Islet precursor cell (in vitro differentiated cells): ENCODE measurements at places on chromosomes 2 and 18.
A peak's percentile ranks its signal among the peaks of the same experiment; 100 is the strongest.

- DNase-seq = no peak
These were observed 299.2 kb upstream of the TFPI start for GRCh38 chr2:187853381-187853791.

GRCh38 chr2:863732-864450, 86.8 kb upstream of the SNTG2 start:
- no peak for DNase-seq

DNA sequence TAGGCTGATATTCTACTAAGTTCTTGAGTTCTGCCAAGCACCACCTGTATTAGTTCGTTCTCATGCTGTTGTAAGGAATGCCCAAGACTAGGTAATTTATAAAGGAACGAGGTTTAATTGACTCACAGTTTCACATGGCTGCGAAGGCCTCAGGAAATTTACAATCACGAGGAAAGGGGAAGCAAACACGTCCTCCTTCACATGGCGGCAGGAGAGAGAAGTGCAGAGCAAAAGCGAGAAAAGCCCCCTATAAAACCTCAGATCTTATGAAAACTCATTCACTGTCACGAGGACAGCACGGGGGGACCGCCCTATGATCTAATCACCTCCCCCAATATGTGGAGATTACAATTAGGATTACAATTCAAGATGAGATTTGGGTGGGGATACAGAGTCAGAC, 47.7 kb upstream of the YWHAQ start:
- DNase-seq = no peak

GRCh38 chr2:27118525-27119329, at the start of gene CGREF1:
Gene CGREF1, minus strand, starts transcription at chr2:27119128. Its CDS starts 14,762 bp downstream, at chr2:27104366.
- DNase-seq = no peak

- no peak for DNase-seq
These were observed 270.1 kb downstream of the TCF4 start for GRCh38 chr18:55317864-55318263.

GRCh38 chr2:15298770-15299169, 262.4 kb downstream of the NBAS start:
- no peak for DNase-seq

- no peak for DNase-seq
These were observed 36.3 kb downstream of the EPHA4 start for GRCh38 chr2:221535824-221536223.

- peak; percentile 30 for DNase-seq
These were observed 16.9 kb downstream of the LCT start for GRCh38 chr2:135820003-135820618.

DNA sequence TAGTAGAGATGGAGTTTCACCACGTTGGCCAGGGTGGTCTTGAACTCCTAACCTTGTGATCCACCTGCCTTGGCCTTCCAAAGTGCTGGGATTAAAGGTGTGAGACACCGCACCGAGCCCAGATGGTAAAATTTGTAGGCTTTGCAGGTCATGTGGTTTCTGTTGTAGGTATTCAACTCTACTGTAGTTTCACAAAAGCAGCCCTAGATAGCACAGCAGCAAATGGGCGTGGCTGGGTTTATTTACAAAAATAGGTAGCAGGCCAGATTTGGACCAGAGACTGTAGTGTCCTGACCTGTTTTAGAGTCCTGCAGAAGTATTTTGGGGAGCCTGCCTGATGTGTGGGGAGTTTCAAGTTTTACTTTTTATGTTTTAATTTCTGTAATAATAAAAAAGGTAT, 84.1 kb upstream of the RASGRP3 start:
- no peak for DNase-seq
